NCI-H2171 (cell line): ENCODE measurements at places on chromosomes 4 and X.

DNA sequence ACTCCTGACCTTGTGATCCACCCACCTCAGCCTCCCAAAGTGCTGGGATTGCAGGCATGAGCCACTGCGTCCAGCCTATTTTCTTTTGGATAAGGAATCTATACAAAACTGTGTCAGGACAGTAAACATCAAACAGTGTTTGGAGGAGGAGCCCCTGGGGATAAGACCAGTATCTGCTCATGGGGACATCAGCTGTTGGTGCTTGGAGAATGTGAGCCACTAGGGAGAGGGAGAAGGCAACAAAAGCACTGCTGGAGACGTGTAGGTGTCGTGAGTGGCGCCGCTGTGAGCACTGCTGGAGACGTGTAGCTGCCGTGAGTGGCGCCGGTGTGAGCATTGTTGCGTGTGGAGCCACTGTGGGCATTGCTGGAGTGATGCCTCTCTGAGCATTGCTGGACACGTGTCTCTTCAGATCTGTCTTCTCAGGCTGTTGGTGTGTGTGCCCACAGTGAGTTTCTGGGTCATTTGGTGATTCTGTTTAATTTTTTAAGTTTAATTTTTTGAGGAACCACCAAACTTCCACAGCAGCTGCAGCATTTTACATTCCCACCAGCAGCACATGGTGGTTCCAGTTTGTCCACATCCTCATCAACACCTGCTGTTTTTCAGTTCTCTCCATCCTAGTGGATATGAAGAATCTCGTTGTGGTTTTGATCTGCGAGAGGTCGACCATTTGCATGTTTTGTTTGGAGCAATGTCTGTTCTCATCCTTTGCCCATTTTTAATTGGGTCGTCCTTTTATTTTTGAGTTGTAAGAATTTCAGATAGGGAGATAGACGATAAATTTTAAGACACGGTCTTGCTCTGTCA, 19.0 kb downstream of the DGKQ start:
- no peak for DNase-seq

DNA sequence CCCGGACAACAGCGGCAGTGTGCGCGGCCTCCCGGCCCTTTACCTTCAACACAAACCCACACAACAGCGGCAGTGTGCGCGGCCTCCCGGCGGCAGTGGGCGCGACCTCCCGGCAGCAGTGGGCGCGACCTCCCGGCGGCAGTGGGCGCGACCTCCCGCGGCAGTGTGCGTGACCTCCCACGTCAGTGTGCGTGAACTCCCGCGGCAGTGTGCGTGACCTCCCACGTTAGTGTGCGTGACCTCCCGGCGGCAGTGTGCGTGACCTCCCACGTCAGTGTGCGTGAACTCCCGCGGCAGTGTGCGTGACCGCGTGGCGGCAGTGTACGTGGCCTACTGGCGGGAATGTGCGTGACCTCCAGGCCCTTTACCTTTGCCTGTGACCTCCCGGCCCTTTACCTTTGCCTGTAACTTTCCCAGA, 576.6 kb upstream of the FRG1 start:
- DNase-seq = no peak

DNA sequence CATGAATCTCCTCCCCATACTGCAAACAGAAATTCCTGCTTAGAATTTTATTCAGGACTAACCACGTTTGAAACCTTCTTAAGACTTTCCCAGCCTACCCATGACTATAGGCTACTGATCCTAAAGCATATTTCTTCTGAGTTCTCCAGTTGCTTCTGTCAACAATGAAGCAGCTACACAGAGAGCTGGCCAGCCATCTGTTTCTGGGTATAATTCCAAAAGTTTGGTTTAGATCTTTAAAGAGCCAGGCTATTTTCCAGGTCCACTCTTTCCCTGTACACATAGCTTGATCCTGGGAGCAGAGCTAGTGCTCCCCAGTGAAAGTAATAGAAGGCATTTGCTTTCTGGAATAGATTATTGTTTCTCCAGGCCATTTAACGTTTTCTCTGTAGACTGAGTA, 4.0 kb upstream of the ITM2A start:
- DNase-seq = no peak

DNA sequence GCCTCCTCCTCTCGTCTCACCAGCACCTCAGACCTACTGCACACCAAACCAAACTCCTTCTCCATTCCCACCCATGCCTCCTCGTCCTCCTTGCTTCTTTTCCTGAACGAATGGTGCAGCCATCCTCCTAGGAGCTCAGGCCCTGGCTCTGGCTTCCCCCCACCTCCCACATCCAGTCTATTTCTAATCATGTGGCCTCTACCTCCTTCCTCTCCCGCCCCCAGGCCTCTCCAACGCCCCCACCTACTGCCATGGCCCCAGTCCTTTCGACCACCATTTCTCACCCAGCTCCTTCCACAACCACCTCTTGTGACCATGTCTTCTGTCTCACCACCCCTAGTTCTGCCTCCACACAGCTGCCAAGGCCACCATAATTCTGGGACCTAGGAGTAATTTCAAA, 127.1 kb downstream of the PJA1 start:
- no peak for DNase-seq

GRCh38 chr4:176052744-176053143, 12.9 kb upstream of the WDR17 start:
- no peak for DNase-seq
